ENCODE measurements at places on chromosomes 7 and 10.

- DNase-seq = no peak
Observed at GRCh38 chr7:79598351-79598750, 144.9 kb upstream of the MAGI2 start.

GRCh38 chr7:69882269-69882668, 284.0 kb downstream of the AUTS2 start:
- DNase-seq = no peak

- DNase-seq = no peak
Observed at GRCh38 chr10:86600296-86600695, 54.1 kb upstream of the OPN4 start.

- DNase-seq = no peak
Observed at GRCh38 chr10:123492016-123492415, 174.1 kb upstream of the GPR26 start.

DNA sequence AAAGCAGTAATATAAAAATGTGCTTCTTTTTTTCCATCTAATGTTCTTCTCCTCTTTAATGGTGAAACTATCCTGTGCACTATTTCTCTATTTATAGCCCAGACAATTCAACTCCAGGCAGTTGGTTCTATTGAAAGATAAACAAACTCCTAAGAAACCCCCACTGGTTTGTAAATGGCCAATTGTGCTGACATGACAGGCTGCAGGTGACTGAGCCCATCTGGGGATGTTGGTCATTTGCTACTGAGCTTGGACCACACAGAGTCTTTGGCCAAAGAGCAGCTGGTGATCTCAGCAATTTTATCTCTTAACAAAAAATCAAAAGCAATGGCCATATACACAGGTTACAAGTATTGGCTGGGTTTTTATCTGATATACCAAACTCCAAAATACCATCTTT, 631.8 kb upstream of the CELF2 start:
- DNase-seq = no peak

DNA sequence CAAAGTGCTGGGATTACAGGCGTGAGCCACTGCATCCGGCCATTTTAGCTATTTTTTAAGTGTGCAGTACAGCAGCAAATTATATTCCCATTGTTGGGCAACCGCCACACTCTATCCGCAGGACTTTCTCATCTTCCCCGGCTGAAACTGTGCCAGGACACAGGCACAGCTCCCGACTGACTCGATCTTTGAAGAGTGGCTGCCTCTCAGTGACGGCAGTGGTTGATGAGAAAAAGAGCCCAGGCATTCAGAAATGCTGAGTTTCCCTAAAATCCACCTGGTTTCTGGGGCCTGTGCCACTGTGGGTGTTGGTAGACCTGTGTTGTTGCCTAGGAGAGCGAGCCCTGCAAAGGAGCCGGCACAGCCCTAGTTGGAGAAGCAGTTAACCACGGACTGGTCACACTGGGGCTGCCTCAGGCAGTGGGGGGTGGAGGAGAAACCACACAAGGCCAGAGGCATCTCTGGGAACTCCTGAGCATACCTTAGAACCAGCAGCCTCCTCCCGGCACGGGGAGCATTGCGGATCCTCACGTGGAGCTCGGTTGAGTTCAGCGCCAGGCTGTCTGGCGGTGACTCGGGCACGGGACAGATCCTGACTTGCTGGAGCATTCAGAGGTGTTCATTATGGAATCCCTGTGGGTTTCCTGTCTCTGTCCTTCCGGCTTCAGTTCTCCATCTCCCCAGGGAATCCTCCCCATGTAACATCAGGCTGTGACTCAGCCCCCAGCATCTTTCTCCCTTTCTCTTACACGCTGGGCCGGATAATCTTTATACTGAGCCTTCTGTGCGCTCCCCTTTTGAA, 16.2 kb downstream of the PFKFB3 start:
- DNase-seq = no peak

DNA sequence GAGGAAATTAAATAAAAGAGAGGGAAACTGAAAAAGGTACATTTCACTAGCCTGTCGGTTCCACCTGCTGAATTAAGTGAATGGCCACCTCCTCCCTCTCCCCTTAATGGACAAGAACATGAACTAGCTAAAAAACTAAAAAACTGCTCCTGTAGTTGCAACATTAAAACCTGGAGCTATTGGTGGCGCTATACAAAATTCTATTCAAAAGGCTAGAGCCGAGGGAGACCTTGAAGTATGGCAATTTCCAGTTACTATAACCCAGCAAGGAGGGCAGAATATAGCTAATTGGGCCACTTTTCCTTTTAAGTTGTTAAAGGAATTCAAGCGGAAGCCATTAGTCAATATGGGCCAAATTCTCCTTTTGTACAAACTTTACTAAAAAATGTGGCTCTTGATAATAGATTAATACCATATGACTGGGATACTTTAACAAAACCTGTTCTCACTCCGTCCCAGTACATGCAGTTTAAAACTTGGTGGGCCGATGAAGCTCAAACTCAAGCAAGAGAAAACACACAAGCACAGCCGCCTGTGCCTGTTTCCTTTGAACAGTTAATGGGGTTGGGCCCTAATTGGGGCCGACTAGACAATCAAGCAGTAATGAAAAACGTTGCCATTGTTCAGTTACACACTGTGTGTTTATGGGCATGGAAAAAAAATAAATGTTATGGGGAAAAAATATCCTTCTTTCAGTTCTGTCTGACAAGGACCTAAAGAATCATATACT, 6.5 kb upstream of the CHST3 start:
- DNase-seq = no peak

- no peak for DNase-seq
Observed at GRCh38 chr7:105339404-105340323, 49.1 kb downstream of the SRPK2 start.

- DNase-seq = no peak
Observed at GRCh38 chr10:129799942-129800341, 164.1 kb downstream of the EBF3 start.

DNA sequence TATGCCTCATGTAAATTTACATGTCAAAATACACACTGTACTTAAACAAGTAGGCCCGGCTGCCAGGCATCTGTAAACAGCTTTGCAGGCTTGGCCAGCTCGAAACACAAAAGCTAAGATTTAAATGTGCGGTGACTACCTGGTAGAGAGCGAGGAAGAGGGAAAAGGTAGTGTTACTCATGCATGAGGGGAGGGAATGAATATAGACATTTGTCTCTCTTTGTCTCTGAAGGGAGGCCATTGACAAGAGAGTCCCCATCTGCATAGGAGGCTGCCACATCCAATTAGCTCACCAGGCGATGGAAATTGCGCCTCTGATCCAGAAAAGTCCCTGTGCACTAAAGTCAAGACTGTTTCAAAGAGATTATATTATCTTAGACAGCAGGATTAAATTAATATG, 535.8 kb downstream of the PTPRN2 start:
- no peak for DNase-seq

- no peak for DNase-seq
Observed at GRCh38 chr7:80480566-80480965, 31.3 kb downstream of the GNAT3 start.

DNA sequence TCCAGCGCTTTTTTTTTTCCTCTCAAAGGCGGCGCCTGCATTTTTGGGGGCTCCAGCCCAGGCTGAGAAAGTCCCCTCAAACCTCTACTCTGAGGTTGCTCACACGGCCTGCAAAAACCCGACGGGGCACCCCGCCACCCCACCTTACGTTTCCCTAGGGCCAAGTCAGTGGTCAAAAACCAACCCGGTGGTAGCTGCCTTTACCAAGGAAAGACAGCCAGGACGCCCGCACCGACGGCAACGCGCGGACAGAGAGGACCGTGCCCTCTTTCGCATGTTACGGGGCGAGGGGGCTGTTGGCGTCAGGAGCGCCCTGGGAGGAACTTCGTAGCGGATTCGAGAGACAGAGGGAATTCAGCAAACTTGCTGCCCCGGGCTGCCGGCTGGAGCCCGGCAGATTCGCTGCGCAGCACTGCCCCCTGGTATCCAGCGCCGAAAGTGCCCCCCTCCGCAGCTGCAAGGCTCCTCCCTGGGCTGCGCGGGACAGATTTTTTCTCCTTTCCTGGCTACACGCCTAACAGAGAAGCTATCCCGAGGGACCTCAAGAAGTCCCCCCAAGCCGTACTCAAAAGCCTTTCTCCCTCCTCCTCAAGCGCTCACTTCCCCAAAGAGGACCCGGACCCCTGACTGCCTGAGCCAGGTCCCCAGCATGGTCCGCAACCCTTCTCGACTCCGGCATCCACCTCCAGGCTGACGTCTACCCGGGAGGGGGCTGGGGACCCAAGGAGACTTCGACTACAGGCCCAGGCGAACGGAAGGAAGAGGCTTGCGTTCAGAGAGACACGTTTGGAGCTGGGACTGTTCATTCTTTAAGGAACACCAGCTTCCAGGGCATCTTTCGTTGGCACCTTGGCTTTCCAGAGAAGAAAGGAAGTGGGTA, 27.7 kb upstream of the VAX1 start:
- no peak for DNase-seq

GRCh38 chr10:3774814-3775695, 10.0 kb downstream of the KLF6 start:
- no peak for DNase-seq

GRCh38 chr10:88553116-88553752, 29.9 kb downstream of the RNLS start:
- DNase-seq = no peak

- DNase-seq = no peak
Observed at GRCh38 chr7:27182861-27183681, 2.0 kb downstream of the HOXA11 start.

GRCh38 chr10:33697016-33697415, 362.5 kb upstream of the NRP1 start:
- no peak for DNase-seq

GRCh38 chr10:118737603-118738302, 17.0 kb downstream of the CACUL1 start:
- DNase-seq = no peak

GRCh38 chr7:75928568-75928914, 13.6 kb downstream of the POR start:
- DNase-seq = no peak

GRCh38 chr7:48144291-48144768, 26.9 kb upstream of the ABCA13 start:
- DNase-seq = no peak

GRCh38 chr7:122438492-122438891, 133.9 kb upstream of the FEZF1 start:
- no peak for DNase-seq

DNA sequence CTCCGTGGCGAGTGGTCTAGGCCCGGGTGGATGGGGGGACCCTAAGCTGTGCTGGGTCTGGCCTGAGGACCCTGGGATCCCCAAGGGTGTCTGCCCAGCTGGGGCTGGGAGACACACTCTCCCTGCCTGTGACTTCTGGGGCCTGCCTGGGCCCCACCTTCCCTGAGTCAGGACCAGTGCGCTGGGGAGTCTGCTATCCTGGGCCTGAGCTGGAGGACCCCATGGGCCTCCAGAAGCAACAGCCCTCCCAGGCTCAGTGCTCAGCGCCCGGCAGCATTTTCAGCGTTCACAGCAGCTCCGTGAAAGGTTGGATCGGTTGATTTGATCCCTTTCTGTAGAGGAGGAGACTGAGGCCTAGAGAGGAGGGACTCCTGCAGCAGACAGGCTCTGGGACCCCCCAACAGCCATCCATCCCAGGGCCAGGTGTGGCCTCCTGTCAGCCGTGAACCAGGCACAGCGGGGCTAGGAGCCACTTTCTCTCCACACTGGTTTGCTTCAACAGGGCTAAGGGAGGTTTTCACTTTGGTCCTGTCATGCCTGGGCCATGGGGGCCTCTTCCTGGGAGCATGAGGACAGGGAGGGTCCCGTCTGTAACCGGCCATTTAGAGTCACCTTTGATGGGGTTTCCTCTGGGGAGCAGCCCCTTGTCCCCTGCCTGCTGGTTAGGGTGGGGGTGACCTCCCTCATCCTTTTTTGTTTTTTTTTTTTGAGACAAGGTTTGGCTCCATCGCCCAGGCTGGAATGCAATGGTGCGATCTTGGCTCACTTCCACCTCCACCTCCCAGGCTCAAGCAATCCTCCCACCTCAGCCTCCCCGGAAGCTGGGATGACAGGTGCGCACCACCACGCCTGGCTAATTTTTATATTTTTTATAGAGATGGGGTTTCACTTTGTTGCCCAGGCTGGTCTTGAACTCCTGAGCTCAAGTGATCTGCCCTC, 12.4 kb downstream of the FOXL3 start:
- DNase-seq = no peak

DNA sequence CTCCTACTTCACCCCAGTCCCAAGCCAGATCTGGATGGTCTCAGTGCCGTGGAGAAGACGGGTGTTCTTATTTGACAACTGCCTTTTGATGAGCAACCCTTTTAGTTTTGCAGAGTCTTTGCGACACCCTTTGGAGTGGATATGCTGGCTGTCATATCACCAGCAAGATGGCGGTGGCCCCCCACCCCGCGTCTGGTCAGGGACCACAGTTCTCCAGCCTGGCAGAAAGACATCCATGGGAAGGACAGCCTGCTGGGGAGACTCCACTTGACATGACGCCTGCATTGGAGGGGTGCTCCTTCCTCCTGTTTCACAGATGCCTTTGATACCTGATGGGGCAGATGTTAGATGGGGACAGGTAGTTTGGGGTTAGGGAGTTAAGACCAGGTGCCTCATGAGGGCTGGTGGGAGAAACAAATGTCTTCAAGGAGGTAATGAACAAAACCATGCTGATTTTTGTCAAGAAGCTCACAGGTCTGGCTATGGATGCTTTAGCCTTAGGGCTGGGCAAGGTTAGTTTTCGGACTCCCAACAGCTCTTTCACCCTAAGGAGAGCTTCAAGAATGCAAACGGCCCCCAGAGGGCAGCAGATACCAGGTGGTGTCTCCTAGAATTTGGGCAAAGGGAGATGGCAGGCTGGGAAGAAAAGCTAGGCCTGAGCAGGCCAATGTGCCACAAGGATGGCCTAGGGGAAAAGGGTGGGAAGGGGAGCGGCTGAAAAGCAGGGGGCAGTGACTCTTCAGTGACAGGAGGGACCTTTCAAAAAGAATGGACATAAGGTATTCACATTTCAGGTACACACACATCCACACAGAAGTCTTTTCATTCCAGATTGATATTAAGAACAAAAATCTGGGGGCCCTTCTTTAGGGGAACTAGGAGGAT, 95.2 kb downstream of the CLEC2L start:
- DNase-seq = no peak

- no peak for DNase-seq
Observed at GRCh38 chr10:6161921-6162320, 40.8 kb upstream of the PFKFB3 start.

- no peak for DNase-seq
Observed at GRCh38 chr10:19097151-19097550, 48.5 kb downstream of the MALRD1 start.

DNA sequence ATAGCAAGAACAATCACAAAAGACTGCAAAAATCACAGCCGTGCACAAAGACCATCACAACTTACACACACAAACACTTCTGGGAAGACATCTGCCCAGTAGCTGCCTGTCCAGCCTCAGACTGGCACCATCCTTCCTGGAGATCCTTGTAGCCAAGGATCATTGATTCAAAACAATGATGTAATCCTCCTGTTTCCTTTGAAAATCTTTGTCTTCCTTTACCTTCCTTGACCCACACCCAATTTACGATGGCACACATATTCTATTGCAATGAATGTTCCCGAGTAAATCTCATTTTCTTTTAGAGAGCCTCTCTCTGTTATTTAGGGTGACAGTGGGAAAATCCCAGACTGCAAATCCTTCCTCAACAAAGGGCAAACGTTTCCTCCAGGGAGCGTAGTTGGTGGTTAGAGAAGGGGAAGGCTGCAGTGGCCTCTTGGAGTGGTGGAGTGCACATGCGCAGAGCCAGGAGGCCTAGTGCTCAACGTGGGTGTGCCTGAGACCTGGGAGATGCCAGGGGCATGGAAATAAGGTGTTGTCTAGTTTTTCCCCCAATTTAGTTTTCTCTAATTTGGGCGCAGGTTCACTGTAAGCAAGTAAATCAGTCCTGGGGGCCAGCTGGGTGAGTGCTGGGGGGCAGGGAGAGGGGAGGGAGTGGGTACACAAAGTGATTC, 3.1 kb upstream of the INPP5A start:
- DNase-seq = no peak

GRCh38 chr7:137544453-137545058, 201.0 kb upstream of the PTN start:
- no peak for DNase-seq

Data from activated CD8-positive, alpha-beta memory T cell treated with anti-CD3 and anti-CD28 coated beads for 4 hours (primary cell).